ENCODE measurements at places on chromosomes 11 and 22.

DNA sequence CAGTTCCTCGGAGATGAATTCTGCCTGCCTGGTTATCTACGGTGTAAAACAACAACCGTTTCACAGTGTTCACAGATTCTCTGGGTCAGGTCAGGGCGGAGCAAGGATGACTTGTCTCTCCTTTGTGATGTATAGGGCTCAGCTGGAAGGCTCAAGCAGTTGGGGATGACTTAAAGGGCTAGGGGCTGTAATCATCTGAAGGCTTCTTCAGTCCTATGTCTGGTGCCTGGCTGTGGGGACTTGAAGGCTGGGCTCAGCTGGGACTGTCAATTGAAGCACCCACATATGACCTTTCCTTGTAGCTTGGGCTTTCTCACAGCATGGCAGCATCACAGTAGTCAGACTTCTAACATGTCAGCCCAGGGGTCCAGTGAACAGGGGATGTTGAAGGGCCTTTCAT is 29.3 kb downstream of the EIF3F start:
- no peak for DNase-seq

DNA sequence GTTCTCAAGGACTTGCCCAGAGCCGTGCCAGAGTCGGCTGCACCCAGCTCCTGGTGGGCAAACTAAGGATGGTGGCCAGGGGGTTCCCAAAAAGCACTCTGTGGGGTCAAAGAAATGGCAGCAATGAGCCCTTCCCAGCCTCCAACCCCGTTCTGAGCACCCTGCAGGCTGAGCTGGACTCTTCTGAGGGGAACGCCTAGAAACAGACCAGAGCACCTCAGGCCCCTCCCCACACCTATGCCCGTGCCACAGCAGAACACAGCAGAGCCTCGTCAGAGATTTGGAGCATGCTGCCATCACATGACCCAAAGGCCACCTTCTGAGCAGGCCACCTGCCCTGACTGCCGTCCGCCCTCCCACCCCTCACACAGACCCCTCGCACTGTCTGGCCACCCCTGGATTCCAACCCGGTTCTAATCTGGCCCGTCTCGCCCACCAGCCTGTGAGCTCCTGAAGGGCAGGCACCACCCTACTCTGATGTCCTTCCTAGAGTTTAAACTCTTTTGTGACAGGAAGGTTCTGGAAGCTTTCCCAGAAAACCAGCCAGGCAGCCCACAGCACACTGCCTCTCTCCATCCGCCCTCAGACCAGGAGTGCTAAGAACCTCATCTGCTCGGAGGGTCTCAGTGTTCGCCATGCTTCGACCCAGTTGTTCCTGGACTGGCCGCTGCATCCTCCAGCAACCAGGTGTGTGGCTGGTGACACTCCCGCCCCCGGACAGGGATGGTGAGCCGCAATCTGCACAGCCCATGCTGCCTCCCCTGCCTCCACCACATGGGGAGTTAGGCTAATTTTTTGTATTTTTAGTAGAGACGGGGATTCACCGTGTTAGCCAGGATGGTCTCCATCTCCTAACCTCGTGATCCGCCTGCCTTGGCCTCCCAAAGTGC is 97.6 kb downstream of the CELSR1 start:
- no peak for DNase-seq

DNA sequence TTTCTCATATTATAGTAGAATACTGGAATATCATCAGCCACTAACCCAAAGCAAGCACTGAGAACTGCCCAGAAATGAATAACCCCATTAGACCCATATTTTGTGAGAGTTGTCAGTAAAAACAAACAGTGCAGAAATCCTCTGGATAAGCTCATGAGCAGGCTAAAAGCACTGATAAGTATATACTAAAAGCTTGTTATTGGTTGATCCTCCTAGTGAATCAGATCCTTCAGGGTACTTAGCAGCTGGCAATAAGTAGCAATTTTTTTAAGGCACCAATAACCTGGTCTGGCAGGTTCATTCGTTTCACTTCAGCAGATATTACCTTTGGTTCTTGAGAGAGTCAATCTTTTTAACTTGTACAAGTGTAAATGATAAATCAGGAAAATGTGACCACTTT is 1.2 kb downstream of the NOX4 start:
- DNase-seq, result no peak

GRCh38 chr22:37525073-37525745 is 6.0 kb upstream of the CARD10 start:
- DNase-seq, result no peak

DNA sequence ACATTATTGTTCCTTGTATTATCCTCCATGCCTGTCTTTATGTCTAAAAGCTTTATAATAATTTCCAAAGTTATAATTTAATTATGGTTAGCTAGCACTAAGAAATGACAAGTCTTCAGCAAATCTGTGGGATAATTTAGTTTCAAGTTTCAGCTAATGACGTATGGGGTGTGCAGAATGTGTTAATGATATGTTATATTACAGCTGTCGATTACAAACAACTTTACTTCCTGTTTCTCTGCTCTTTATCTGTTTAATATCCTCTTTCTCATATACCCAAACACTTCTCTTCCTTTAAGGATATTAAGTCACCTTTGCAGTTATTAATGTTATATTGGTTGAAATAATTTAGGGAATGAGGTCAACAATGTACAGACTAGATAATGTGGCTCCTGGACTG is 161.8 kb downstream of the CASP12 start:
- peak; percentile 22 for DNase-seq

- DNase-seq, result peak; percentile 34
These were observed 1.9 kb downstream of the TIRAP start for GRCh38 chr11:126284829-126285228.

DNA sequence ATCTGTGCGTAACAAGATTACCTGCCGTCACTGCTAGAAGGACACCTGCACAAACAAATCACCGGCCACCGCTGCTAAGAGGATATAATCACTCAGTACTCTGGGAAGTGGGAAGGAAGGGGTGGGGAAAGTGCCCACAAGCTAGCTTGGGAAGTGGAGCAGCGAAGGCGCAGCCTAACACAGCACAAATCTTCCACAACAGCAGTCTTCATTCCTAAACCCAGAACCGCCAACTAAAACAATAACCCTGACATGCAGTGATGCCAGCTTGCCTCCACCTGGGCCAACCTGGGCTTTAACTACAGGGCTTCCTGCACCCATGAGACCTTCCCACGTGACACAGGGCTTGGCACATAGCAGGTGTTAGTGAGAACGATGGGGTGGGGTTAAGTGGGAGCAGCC is 5.1 kb downstream of the DGCR2 start:
- no peak for DNase-seq

DNA sequence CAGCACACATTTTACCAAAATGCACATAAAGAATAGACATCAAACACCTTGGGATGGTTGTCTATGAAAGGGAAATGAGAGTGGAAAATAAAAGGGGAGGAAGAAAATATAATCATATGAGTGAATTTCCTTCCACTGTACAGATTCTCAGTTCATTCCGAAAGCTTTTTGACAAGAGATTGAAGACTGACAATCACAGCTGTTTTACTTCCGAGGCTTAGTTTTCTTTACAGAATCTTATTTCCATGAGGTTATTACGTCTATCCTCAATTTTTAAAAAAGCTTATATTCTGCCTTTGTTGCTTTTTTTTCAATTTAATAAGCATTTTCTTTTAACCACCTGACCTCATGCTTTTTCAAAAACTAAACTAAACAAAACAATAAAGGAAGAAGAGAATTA is 12.8 kb upstream of the NNMT start:
- no peak for DNase-seq

- no peak for DNase-seq
These were observed 21.9 kb downstream of the RELT start for GRCh38 chr11:73398132-73398526.

GRCh38 chr11:35927682-35928081 is 16.2 kb upstream of the LDLRAD3 start:
- peak; percentile 90 for DNase-seq

DNA sequence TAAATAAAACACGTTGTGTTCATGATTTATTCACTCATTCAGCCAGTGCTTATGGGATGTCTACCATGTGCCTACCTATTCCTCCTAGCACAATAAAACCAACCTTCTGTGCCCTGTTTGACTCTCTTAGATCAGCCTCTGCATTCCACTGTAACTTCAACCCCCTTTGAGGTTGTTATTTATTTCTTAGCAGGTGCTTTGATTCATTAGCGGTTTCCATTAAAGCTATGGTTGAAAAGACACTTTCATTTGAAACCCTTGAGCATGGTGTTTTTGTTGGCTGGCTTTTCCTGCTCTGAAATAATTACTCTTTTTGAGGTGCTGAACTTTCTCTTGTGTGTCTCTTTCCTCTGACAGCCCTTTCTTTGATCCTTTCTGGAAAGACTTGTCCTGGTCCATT is 570.6 kb upstream of the LARGE1 start:
- DNase-seq, result no peak

DNA sequence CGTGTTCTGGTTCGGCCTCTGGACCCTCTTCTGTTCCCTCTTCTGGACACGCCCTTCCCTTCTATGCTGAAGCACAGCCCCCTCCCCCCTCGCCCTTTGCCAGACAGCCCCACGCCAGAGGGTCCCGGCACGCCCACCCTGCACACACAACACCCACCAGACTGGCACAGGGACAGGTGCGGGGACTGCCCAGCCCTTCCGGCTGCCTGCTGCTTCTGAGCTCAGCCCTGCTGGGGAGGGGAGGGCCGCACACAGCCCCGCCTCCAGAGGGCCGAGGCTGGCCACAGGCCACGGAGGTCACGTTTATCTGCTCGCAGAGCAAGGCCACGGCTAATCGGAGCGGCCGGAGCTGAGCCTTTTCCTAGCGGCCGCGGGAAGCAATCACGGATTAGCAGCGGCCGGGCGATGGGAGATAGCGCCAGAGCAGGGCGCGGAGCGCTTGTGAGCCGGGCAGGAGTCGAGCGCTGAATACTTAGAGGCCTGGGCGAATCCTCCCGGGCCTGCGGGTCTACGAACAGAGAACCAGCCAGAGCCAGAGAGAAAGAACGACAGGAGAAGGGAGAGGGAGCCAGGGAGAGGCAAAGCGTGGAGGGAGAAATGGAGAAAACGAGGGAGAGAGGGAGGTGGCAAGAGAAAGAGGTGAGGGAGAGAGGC is 21.5 kb downstream of the OTUB1 start:
- no peak for DNase-seq

DNA sequence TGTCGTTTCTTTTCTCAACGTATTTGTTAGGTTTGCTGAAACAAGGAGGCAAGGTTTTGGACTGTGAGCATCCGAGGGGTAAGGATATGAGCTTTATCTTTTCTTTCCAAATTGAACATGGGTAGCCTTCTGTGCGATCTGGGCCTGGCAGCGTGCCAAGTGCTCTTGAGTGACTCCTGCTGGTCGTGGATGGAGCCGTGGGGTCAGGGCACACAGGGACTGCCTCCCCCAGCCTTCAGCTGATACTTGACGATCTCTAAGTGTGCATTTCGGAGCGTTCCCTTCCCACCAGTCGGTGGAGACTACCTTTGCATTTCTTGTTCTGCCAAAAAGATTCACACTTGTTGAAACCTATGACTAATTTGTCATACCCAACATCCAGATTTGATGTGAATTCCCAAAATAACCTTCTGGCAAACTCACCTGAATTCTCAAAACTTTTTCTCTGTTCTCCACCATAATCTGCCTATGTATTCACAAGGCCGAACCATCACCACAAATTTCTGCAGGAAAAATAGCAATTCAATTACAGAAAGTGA is 40.1 kb upstream of the CLMP start:
- no peak for DNase-seq

- no peak for DNase-seq
These were observed 1074.1 kb downstream of the JRKL start for GRCh38 chr11:97463891-97464290.

- DNase-seq, result no peak
These were observed 106.8 kb downstream of the MUC15 start for GRCh38 chr11:26465274-26465673.

- no peak for DNase-seq
These were observed 125.8 kb downstream of the OPCML start for GRCh38 chr11:133406489-133406888.

DNA sequence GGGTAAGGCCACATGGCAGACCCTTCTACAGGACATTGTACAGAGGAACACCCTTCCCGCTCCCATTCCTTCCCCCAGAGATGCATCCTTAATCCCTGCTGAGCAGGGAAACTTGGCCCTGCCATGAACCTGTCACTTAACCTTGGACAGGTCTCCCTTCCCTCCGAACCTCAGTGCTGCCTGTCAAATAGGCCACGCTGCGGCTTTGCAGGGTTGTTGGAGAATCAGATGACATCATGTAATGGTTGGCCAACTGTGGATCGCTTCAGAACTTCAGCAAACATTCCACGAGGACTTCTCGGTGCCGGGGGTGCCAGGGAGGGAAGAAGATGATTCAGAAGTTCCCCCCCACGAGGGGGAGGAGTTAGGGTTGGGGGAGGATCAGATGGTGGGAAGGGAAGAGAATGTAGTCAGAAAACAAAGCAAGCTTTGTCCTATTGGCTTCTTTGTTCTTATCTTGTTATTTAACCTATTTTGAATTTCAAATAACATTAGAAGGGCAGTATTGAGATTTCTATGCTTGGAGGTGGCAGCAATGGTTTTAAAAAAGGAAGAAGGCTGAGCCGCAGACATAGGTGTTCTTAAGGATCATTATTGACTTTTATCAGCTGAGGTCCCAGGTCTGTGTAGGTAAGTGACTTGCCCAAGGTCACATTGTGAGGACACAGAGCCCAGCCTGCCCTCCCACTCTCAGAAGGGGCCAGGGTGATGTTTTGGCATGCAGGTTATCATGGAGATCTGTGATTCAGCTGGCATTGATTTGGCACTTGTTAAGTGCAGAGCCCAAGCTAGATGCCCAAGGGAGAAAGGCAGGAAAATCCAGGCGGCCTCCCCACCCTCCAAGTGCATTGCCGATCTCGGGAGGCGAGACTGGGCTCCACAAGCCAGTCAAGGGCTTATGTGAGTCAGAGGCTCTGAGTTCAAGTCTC is 3.1 kb downstream of the CDC42EP1 start:
- DNase-seq, result no peak

GRCh38 chr11:46427364-46427763 is 35.8 kb upstream of the CHRM4 start:
- DNase-seq, result no peak

GRCh38 chr22:28956506-28956905 is 73.1 kb downstream of the ZNRF3 start:
- DNase-seq, result no peak

DNA sequence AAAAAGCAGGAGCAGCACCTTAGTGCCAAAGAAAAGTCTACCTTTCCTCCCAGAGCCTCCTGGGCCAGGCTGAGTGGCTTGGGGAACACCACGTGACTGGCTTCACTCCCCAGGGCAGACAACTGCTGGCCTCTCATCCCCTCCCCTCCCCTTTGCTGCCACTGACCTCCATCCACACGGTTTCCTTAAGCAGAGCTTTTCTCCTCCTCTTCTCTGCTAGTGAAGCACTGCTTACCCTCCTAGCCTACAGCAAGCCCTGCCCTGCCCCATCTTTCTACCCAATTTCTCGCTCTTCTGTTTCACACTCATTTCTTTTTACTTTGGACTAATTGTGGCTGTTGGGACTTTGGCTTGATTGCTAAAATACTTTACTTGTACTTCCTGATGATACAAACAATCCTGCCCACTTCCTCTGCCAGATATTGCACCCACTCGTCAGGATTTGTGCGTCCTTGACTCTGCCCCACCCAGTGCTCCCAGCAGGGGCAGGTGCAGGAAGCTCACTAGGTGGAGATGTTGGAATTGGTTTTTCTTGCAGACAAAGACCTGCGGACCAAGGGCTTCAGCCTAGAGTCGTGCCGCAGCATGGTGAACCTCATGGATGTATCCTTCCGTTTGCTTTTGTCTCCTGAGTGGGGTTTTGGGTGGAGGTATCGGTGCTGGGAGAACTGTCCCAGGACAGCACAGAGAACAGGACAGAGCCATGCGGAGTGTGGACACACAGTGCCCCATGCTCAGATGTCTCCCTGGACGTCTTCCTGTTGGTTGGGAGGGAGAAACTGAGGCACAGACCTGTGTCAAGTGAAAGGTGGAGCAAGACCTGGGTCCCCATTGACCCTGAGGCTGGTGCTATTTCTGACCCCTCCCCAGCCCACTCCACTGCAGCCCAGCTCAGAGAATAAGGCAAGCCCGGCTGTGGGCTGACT is 27.3 kb downstream of the CAPN1 start:
- DNase-seq, result no peak

Measured in AML-193 (cell line).